ENCODE measurements at places on chromosomes 16 and 17.

DNA sequence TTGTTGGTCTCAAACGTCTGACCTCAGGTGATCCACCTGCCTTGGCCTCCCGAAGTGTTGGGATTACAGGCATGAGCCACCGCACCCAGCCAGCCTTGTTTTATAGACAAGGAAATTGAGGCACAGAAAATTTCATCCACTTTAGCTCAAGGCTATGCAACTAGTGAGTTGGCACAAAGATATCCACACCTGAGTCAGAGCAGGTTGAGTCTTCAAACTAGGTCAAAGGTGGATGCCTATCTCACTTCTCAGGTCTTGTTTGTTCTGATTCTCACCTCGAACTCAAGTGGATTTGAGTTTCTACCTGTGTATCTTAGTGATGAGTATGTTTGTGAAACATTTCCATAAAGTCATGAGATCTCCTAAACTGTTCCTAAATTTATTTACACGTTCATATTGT is 35.6 kb upstream of the GAS7 start:
- DNase-seq: no peak

GRCh38 chr17:75688209-75688825 is 21.2 kb downstream of the SAP30BP start:
- DNase-seq: no peak

DNA sequence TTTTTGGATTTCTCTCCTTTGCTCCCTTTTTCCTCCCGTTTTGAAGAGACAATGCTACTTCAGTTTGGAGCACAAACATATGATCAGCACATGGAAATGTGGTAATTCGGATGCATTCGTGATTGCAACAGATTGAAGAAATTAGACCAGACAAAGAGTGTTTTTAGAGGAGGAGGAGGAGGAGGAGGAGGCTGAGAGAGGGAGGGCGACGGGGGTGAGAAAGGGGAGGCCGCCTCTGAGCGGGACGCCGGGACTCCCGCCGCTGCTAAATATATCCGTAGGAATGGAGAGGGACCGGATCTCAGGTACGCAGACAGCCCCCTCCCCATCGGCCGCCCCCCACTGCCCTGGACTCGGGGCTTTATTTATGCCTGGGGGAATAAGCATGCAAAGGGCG is 179.3 kb downstream of the SEC14L1 start:
- DNase-seq: peak; percentile 44

DNA sequence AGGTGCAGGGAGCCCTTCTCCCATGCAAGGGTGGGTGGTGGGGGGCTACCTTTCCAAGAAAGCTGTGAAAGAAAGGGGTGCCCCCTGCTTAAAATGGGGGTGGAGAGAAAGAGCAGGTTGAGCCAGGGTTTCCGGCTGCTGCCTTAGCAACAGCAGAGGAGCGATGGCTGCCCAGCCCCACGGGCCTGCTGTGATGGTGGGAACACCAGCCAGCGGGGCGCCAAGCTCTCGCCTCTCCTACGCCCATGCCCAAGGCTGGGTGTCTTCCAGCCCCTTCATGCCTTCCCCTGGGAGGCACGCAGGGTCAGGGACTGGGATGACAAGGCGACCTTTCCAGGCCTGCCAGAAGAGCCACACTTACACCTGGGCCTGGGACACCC is 3.0 kb downstream of the FMNL1 start:
- no peak for DNase-seq

DNA sequence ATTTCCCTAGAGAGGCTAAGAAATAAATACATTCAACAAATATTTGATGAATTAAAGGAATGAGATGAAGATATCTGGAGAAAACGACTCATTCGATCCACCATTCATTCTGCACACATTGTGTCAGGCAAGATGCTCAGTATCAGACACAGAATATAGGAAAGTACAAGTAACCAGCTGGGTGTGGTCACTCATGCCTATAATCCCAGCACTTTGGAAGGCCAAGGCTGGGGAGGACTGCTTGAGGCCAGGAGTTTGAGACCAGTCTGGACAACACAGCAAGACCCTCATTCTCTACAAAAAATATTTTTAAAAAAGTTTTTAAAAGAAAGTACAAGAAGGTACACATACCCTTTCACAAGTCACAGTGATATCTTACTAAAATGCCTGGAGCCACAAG is 42.3 kb downstream of the CRLF3 start:
- DNase-seq: no peak

DNA sequence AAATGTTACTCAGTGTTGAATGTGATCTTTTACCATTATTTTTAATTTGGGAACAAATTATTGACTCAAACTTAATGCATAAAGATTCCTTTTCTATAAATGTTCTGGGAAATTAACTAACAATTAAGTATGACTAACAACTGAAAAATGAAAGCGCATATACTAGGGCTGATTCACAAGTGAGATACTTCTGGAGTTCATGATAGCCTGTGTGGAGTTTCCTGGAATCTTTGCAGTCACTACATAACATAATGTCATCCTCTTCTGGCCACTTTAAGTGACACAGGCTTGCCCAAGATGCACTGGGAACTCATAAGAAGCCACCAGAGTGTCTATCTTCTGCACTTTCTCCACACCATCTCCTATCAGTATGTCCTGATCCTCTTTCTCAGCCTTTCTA is 450.3 kb upstream of the CDH11 start:
- no peak for DNase-seq

GRCh38 chr17:32865141-32865540 is 11.8 kb downstream of the MYO1D start:
- DNase-seq: no peak

DNA sequence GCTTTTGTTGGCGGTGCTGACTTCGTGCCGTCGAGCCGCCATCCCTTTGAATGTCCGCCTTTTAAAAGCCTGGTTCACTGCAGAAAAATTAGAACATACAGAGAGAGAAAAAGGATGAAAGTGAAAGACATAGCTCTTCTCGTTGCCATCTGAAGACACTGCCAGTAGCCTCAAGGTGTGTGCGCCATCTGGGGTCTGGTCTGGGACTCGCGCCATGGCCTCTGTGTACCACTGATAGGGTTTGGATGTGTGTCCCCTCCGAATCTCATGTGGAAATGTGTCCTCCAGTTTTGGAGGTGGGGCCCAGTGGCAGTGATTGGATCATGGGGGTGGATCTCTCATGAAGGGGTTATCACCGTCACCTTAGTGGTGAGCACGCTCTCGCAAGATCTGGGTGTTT is 15.5 kb downstream of the GSE1 start:
- DNase-seq: no peak

- DNase-seq: peak; percentile 55
These were observed 93.8 kb downstream of the GRIN2A start for GRCh38 chr16:10088380-10088793.

- no peak for DNase-seq
These were observed 32.7 kb downstream of the VPS53 start for GRCh38 chr17:681738-682529.

GRCh38 chr17:20267459-20267842 is 199.9 kb downstream of the LGALS9B start:
- DNase-seq: no peak

DNA sequence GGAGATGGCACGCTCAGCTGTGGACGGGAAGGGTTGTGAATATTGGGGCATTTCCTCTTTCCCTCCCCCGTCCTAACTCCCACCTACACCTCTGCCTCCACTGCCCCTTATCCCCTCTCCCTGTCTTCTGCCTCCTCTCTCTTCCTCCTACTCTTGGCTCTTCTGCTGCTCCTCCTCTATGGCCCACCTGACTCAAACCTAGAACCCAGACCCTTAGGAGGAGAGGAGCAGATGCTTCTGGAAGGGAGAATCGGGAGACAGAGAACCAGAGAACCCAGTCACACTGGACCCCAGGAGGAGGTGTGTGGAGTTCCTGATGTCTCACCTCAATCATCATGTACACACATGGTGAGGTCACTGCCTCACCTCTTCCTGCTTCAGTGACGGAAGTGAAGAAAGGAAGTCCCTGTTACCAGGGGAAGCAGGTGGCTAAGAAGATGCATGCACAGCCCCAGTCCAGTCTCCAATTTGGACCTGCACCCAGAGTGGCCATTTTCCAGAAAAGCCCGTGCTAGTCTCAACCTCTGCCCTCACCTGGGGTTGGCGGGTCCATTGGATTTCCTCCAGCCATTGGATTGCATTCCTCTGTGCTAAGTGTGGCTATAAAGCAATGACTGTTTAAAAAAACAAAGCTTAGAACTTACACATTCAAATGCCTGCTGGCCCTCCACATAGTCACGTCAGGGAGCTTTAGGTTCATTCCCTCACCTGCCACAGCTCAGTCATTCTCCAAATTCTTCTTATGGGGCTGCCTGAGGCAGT is 4.0 kb downstream of the RNF222 start:
- no peak for DNase-seq

- no peak for DNase-seq
These were observed 12.5 kb downstream of the CDH5 start for GRCh38 chr16:66378741-66379570.

- no peak for DNase-seq
These were observed 18.1 kb upstream of the BCO1 start for GRCh38 chr16:81220349-81220748.

- no peak for DNase-seq
These were observed 39.5 kb downstream of the RBFOX1 start for GRCh38 chr16:7372095-7372494.

GRCh38 chr17:77146246-77146632 is 5.5 kb downstream of the SEC14L1 start:
- no peak for DNase-seq

DNA sequence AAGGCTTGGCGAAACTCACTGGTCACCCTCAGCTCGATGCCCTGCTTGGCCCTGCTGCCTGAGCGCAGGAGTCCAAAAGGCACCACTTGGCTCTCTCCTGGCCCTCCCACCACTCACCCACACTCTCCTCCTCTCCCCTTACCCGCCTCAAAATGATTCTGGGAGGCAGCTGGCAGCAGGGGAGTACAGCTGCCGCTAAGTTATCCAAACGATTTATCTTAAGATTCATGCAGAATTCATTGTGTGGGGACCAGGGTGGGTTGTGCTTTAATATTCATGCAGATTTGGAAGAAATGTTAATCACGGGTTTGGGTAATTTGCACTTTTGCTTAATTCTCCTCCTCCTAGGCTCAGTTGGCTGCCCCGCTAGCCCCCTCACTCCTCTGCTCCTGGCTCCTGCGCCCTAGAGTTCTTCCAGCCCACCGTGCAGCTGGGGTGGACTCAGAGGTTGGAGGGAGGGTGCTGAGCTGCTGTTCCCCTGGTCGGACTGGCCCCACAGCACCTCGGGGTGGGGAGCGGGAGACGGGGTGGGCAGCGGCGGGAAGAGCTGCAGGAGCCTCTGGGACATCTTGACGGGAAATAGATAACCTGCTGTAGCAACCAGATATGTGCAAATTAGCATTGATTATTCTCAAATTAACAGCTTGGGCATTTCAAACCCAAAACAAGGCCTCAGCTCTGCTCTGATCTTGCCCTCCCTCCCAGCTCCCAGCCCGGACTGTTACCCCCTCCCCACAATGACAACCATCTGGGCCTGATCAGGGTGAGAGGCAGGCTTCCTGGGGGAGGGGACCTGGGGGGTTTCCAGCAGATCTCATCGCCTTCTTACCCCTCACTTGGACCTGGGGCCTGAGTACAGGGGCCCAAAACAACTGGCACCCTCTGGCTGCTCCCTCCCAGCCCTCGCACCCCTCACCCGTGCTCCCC is 122.6 kb upstream of the RPL38 start:
- no peak for DNase-seq

DNA sequence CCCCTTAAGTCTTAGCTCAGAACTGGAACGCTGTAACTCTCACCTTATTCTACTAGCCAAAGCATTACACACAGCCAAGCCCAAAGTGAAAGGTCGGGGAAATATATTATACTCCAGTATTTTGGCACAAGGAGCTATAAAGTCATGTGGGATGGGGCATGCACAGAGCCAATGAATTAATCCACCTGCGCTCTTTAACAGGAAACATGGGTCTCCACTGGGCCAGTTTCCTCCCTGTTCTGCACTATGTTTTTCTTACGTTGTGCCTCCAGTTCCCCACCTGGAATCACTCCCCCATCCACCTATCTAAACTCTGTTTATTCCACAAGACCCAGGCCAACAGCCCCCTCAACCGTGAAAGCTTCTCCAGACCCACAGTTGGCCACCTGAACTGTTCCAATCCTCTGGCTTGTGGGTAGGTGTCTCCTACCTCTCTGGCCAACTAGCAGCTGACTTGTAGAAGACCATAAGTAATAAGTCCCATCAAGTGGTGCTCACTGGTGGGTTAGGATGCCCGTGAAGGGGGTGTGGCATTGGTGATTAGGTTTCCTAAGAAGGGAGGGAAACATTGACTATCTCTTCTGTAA is 286.9 kb downstream of the NPIPA8 start:
- no peak for DNase-seq

GRCh38 chr17:41153856-41154255 is 4.2 kb upstream of the KRTAP4-5 start:
- no peak for DNase-seq

DNA sequence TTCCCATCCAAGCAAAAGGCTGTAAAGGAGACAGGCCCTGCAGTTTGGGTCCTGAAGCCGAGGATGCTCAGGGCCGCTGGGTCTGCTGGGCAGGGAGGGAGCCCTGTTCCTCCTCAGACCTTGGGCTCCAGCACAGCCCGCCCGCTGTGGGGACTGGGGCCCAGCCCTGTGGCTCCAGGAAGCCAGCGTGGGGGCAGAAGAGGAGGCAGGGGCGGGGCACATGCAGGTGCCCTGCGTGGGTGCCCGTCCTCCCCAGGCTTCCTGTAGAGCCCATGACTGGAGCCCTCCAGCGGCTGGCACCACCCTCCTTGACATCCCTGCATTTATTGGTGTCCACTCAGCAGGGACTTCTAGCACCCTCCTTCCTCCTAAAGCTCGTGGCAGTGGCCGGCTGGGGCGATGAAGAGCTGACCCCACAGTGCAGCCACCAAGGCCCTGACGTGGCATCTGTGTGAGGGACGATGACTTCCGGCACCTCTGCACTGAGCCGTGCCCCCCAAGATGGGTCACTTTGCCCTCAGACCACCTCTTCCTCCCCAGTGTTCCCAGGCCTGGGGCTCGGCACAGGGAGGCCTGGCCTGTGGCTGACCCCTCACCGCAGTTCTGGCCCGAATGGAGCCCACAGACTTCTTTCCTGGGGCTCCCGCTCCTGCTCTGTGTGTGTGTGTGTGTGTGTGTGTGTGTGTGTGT is 9.9 kb downstream of the PRSS27 start:
- no peak for DNase-seq

DNA sequence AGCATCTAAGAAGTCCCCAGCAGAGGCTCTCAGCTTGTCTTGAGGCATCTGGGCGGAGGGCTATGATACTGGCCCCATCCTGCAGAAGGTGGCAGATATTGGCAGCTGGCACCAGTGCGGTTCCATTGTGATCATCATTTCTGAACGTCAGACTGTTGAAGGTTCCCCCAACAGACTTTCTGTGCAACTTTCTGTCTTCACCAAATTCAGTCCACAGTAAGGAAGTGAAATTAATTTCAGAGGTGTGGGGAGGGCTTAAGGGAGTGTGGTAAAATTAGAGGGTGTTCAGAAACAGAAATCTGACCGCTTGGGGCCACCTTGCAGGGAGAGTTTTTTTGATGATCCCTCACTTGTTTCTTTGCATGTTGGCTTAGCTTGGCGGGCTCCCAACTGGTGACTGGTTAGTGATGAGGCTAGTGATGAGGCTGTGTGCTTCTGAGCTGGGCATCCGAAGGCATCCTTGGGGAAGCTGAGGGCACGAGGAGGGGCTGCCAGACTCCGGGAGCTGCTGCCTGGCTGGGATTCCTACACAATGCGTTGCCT is at the start of gene CIITA:
TSS of gene CIITA (plus strand) at position 404 of the 543 bp plus-strand sequence. CDS start at position 533, 129 bp downstream.
- DNase-seq: no peak
